ENCODE measurements at places on chromosomes 16 and 17.

GRCh38 chr16:84595052-84595481, 22.8 kb downstream of the COTL1 start:
- DNase-seq, result no peak

GRCh38 chr17:20189302-20189701, 180.1 kb downstream of the SPECC1 start:
- no peak for DNase-seq

DNA sequence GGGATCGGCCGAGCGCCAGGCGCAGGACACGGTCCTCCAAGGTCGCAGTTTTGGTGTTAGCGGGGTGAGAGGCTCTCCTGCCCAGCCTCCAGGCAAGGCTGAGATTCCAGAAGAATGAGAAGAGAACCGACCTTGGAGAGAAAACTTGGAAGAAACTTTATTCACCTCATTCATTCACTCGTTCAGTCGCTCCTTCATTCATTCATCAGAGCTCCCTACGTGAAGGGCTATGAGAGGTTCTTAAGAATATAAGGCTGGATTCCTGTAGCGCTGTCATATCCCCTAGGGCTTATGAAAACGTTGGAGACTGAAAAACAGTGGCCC, 991 bp upstream of the MYH10 start:
- DNase-seq, result no peak

DNA sequence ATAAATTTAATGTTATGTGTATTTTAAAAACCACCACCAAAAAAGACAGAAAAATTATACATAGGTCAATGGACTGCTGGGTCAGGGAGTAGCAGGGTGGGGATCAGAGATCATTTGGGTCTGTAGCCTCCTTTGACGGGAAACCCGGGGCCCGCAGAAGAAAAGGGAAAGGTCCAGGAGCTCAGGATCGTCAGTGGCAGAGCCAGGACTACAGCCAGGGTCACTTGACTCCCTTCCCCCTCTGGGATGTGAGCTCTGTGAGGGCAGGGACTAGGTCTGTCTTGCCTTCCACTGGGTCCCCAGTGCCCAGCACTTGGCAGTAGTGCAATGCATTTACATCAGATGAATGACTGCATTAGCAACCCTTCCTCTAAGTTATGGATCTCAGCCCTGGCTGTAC, 62.1 kb downstream of the TOM1L2 start:
- DNase-seq, result no peak

GRCh38 chr16:11309895-11310633, 28.9 kb upstream of the PRM1 start:
- DNase-seq, result no peak

DNA sequence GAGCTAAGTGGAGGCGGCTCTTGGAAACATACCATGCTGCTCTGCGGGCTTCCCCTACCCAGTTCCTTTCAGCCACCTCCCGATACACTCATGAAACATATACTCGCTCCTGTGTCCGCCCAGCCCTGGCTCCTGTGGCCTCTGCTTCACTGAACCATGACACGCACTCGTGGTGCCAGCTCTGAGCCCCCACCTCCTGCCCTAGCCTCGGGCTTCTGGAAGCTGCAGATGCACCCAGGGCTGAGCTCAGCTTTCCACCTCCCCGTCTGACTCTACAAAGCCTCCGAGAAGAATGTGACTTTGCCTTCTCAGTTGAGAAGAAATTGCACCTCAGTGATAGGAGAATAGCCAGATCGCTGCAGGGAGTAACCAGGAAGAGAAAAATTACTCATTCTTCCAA, 11.0 kb downstream of the CALB2 start:
- DNase-seq, result no peak

DNA sequence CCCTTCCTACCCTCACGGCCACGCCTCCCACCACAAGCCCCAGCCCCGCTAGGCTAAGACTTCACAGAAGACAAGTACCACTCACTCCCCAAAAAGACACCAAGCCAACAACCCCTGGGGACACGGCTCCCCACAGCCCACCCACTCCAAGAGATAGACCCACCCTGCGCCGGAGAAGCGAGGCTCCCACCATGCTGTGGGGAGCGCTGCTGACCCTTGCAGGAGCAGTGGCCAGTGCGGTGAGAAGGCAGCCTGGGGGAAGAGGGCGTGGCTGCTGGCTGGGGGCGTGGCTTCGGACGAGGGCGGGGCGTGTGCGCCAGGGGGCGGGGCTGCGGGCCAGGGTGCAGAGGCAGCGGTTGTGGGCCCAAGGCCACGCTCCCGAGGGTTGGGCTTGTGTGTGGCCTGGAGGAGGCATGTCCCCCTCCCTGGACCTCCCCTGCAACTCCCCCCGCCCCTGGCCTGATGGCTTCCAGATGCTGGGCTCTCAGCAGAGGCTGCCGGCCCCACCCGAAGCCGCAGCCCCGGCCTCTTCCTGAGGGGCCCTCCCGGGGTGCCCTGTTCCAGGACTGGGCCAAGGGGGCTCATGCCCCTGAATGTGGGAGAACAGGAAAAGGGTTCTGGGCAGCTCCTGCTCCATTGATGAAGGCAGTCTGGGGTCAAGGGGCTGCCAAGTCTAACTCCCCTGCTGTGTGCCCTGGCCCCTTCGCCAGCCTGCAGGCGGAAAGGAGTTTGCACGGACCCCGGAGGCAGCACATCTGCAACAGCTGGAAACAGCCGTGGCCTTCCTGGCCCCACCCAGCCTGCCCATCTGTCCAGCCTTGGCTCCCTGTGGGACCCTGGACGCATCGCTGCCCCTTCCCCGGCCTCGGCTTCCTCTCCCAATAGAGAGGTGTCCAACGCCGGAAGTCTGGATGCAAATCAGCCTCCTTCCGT, 9.1 kb downstream of the TFAP4 start:
- no peak for DNase-seq

- no peak for DNase-seq
Measured at GRCh38 chr17:1907909-1908698, 78.3 kb downstream of the RPA1 start.

- no peak for DNase-seq
Measured at GRCh38 chr17:4364622-4365041, 1.8 kb downstream of the UBE2G1 start.

DNA sequence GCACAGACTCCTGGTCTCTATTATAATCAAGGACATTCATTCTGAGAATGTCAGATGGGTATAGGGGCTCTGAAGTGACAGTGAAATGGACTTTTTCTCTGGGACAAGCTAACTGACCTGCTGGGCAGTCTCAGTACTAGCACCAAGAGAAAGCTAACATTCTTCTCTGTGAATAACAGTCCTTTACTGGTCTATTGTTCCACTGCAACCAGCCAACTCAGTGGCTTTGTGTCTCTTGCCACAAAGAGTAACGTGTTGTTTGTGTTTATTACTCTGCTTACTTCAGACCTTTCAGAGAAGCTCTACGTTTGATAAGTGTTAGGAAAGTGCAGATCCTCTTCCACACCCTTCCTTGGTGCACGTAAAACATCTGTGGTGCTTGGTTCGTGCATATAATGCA, 61.5 kb upstream of the BCAR1 start:
- DNase-seq, result no peak

GRCh38 chr17:67685351-67685750, 32.4 kb upstream of the NOL11 start:
- no peak for DNase-seq

DNA sequence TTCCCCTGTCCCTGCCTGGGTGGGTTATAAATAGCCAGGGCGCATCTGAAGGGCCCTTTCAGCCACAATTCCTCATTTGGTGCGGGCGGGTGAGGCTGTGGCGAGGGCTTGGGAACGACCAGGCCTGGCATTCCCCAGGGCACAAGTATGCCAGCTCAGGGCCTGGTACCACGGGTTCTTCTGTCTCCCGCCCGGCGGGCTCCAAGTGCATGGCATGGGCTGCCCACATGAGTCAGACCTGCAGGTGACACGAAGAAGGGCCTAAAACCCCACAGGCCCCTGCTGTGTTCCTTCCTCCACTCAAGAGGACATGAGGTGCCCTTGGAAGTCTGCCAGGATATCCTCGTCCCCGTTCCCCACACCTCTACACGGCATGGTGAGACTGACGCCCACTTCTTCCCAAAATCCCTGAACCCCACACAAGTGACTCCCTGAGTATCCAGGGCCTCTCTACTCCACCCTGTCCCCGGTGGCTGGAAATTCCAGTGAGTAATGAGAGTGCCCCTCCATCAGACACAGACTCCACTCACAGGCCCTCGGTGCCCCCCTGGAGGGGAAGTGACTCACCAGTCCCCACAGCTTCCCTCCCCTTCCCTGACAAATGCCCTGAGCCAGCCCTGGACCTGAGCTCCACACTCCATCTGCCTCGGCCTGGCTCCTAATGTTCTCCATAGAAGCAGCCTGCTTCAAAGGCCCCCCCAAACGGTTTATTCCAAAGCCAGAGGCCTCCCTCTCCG, 68.8 kb downstream of the ABR start:
- DNase-seq, result no peak

- DNase-seq, result no peak
Measured at GRCh38 chr17:47731396-47731795, 1.6 kb upstream of the TBX21 start.

DNA sequence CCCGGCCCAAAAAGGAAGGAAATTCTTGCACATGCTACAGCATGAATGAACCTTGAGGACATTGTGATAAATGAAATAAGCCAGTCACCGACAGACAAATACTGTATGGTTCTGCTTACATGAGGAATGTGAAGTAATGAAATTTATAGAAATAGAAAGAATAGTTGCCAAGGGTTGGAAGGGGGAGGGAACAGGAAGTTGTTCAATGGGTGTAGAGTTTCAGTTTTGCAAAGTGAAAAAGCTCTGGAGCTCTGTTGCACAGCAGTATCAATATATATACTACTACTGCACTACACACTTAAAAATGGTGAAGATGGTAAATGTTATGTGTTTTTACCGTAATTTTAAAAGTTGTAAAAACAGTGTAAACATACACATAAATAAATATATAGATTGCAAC, 43.7 kb downstream of the PKD1L3 start:
- no peak for DNase-seq

GRCh38 chr17:17001874-17002520, 30.1 kb upstream of the TNFRSF13B start:
- peak; percentile 94 for DNase-seq

DNA sequence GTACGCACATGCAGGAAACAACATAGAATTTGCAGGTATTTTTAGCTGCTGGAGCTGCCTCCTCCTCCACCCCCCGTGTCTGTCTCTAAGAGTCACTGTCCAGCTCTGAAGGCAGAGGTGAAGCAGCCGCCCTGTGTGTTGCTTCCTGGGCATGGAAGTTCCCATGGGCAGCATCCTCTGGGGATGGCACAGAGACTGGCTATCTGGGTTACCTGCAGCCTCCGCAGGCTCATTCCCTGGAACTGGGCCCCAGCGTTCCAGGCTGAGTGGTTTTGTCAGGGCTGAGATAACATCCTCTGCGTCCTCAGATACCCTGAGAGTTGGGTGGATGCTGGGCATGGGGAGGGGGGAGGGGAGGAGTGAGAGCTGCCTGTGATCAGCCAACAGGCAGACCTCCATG, 41.5 kb upstream of the MRTFB start:
- no peak for DNase-seq
